B cell (primary cell): ENCODE measurements at places on chromosomes 2 and 18. TPM values are rescaled to one million over a fixed set of nuclear protein-coding genes. Genes with fewer than 3 reads are reported as not detected.

The RNF144A gene
- 1.6 and 2.5 TPM in 2 replicates for total RNA-seq

The REG3G gene
- total RNA-seq = not detected in 2 replicates

The DNAH7 gene
- 0.05 TPM in 1 of 2 replicates, not detected in the other for total RNA-seq

The IGFBP5 gene
- not detected in 2 replicates for total RNA-seq

The CD207 gene
- not detected in 2 replicates for total RNA-seq

The ICOS gene
- total RNA-seq = not detected in 2 replicates

The FN1 gene
- total RNA-seq = 0.05 TPM in 1 of 2 replicates, not detected in the other

The REEP1 gene
- not detected in 2 replicates for total RNA-seq

The ATP6V1B1 gene
- total RNA-seq = not detected in 2 replicates

The TOGARAM2 gene
- total RNA-seq = 0.25 and 0.58 TPM in 2 replicates

The RELCH gene
- 76.0 and 77.9 TPM in 2 replicates for total RNA-seq

The RAPGEF4 gene
- total RNA-seq = 0.22 TPM in 1 of 2 replicates, not detected in the other
